ENCODE measurements at places on chromosomes 5 and 9.

DNA sequence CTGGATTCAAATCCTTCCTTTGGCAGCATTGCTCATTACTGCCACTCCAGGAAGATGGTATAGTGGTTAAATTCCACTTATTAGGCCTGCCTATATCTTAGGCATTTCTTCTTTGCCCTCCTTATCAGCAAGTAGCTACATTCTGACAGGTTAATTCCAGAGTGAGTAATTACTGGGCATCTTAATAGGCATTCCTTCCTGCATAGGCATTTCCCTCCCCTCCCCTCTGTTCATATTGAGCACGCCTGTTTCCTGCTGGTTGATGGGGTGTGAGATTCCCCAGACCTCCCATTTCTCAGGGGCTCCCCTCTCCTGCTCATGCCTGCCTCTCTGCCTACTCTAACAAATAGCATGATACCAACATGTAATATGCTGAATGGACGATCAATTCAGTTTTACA is 305.9 kb downstream of the CYLC2 start:
- DNase-seq = no peak

- DNase-seq = no peak
Observed at GRCh38 chr5:75214928-75215327, 21.8 kb downstream of the ANKRD31 start.

DNA sequence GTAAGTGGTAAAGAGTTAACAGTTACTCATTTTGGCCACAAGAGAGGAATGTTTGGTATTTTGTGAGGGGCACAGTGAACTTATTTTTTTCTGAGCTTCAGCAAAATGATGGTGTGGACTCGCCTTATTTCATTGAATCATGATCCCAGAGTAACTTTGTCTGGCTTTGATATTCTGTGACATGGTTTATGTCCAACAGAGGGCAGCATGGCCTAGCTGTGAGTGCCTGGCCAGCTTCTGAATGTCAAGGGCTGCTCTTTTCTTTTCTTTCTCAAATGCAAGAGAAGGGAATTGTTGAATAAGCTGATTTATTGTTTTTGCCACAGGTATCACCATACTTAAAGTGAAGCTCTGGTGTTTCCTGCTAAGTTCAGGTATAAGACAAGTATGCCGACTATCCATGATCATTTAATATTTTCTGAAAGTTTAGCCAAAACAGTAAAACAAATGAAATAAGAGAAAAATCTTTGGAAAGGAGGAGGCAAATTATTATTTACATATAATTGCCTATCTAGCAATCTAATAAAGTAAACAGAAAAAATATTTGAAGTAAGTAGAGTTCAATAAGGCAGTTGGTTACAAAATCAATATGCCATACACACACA is 31.7 kb downstream of the MRPL22 start:
- DNase-seq = peak; percentile 9

DNA sequence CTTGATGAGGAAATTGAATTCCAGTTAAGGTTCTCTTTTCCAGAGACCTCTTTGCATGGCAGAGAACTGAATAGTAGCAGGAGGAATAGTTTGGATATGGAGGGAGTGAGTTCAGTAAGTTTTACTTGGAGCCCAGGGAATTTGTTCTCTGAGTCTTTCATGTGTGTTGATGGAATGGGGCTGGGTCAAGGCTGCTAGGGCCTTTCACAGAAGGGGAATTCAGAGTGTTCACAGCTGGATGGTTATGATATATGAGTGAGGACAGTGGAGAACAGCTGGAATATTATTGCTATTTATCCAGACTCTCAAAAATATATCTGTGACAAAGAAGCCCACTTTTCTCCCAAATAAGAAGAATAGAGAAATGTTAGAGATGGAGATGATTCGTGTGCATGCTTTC is 372.8 kb downstream of the PLK2 start:
- DNase-seq = no peak

GRCh38 chr5:120913396-120913795 is 449.3 kb downstream of the PRR16 start:
- DNase-seq = no peak

- DNase-seq = no peak
Observed at GRCh38 chr5:9428272-9428671, 117.6 kb downstream of the SEMA5A start.

DNA sequence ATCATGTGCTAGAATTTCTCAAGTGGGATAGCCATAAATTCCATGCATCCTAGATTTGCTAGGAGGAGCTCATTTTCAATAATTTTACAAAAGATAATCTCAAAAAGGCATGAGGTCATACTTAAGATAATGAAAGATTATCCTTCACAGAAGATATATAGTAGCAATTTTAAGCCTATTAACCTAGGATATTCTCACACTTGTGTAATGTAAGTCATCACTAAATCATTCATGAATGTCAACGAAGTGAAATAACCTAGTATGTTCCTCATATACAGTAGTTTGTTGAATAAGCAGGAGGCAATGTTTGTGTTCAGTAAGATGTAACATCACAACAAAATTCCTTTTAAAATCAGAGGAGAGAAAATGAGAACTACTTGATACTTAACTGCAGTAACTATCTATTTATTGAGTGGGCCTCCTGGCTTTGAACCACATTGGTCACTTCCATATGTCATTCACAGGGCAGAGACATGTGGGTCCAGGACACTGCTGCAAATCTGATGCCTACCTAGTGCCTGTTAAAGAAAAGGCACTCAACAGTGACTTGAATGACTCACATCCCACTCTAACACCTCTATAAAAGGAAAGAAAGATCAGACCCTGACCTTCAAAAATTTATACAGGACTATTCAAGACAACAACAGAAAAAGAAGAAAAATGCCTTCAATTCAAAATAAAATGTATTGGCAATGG is 8.2 kb downstream of the LIFR start:
- no peak for DNase-seq

- DNase-seq = no peak
Observed at GRCh38 chr9:33273972-33274328, 9.1 kb downstream of the CHMP5 start.

DNA sequence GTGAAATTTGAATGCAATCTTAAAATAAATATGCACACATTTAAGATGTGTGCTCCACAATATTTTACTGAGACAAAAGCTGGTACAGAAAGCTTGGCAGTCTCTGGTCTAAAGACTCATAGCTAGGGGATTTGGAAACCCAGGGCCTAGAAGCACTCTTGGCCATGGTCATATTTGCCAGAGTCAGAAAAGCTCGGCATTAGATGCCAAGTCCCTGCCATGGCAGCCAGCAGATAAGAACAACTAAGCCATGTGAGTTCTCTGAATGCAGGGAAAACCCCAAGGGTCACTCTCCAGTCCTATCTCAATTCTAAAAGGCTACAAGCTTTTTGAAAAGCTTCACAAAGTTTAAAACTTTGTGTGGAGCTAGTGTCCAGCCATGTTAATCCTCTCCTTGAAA is 119.5 kb downstream of the FAM114A2 start:
- no peak for DNase-seq

DNA sequence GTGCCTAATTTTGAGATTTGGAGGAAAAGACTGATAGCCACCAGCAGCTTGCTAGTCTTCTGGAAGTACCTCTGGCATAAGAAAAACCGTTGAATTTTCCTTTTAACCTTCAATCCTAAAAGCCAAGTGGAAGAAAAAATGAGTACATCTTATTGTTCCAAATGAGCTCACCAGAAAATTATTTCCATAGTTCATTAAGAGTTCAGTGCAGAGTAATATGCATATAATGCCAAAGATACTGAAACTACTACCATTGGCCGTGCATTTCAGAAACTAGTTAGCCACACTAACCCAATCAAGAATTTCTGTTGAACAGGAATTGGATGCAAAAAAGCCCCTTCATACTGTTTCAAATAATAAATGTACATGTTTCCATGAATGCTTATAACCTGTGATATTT is 607.9 kb downstream of the KCTD16 start:
- no peak for DNase-seq

All from stimulated activated naive CD8-positive, alpha-beta T cell treated with anti-CD3 and anti-CD28 coated beads, Interleukin-15, Interleukin-2, amounts not matched to agents 100 U/mL and 50 U/mL, for 24 hours (primary cell).